Neuronal stem cell (in vitro differentiated cells): ENCODE measurements at places on chromosomes 12 and 14.
A peak's percentile ranks its signal among the peaks of the same experiment; 100 is the strongest.

- DNase-seq = peak; percentile 54
- peak overlapping the region; percentile 83 for H3K4me3 ChIP-seq
- H3K27ac ChIP-seq = no peak overlapping the region
- H3K36me3 ChIP-seq = no peaks in the 10 kb centered on the region
These were observed 2.0 kb downstream of the BHLHE41 start for GRCh38 chr12:26122681-26123481.

GRCh38 chr12:80937391-80938238 is at the start of gene LIN7A:
Gene LIN7A (minus strand): TSS chr12:80937934. CDS start chr12:80937722, 212 bp downstream.
- no peaks in the 10 kb centered on the region for H3K36me3 ChIP-seq
- H3K27me3 ChIP-seq = no peaks in the 10 kb centered on the region
- H3K4me1 ChIP-seq = no peaks in the 10 kb centered on the region
- peak; percentile 43 for DNase-seq
- peak within 1 kb of the TSS; percentile 93 for H3K4me3 ChIP-seq
- no peak within 1 kb of the TSS for H3K27ac ChIP-seq

DNA sequence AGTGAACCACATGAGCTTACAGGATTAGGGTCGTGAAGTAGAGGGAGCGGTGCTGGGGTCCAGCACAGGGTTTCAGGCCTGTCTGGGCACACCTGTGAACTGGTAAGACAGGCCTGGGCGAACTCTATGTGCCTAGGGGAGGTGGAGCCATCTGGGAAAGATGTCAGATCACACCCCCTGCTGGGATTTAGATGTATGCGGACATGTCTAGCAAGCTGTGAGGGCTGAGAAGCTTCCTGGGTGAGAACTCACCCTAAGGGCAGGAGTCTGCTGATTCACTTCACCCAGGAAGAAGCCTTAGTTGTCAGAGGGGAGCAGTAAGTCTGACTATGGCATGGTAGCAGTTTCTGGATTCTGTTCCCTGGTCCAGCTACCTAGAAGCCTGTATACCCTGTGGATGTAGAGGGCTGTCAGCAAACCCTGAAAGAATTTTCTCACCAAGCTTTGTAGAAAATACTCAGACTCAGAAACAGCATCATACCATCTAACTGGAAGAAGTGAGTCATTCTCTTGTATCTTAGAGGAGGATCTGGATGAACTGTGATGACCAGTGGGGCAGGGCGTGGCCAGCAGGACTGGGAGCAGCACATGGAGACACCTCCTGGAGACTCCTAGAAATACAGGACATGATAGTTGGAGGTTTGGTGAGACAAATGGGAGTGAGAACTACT is 11.2 kb upstream of the PYGL start:
- no peaks in the 10 kb centered on the region for H3K36me3 ChIP-seq
- no peak for DNase-seq
- no peak overlapping the region for H3K4me3 ChIP-seq
- no peaks in the 10 kb centered on the region for H3K27me3 ChIP-seq

GRCh38 chr14:106185837-106186233 is 659.5 kb downstream of the TMEM121 start:
- H3K4me3 ChIP-seq = no peak overlapping the region
- no peak overlapping the region for H3K27ac ChIP-seq
- DNase-seq = no peak
- H3K27me3 ChIP-seq = no peaks in the 10 kb centered on the region
- H3K36me3 ChIP-seq = no peaks in the 10 kb centered on the region

DNA sequence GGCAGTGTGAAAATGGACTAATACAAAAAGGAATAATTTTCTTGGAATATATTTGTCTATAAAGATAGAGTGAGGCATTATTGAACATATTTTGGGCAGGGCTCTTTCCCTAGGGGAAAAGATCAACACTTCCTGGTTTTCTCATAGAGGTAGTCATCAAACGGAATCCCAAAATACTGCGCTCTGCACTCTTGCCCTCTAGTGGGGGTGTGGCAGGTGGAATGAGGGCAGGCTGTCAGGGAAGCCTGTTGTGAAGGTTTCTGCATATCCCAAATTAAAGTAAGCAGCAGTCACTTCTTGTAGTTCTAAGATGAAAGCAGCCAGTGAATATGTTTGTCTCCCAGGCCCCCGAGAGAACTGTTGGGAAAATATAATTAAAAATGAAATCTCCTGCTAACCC is 666.8 kb upstream of the TMEM132C start:
- H3K27ac ChIP-seq = no peak overlapping the region
- H3K4me1 ChIP-seq = no peaks in the 10 kb centered on the region
- no peaks in the 10 kb centered on the region for H3K27me3 ChIP-seq
- H3K4me3 ChIP-seq = no peak overlapping the region
- no peak for DNase-seq
